Kidney capillary endothelial cell (primary cell): ENCODE measurements at places on chromosomes 4 and X.

- DNase-seq, result peak; percentile 44
Observed at GRCh38 chr4:144627663-144628076, 18.3 kb upstream of the HHIP start.

DNA sequence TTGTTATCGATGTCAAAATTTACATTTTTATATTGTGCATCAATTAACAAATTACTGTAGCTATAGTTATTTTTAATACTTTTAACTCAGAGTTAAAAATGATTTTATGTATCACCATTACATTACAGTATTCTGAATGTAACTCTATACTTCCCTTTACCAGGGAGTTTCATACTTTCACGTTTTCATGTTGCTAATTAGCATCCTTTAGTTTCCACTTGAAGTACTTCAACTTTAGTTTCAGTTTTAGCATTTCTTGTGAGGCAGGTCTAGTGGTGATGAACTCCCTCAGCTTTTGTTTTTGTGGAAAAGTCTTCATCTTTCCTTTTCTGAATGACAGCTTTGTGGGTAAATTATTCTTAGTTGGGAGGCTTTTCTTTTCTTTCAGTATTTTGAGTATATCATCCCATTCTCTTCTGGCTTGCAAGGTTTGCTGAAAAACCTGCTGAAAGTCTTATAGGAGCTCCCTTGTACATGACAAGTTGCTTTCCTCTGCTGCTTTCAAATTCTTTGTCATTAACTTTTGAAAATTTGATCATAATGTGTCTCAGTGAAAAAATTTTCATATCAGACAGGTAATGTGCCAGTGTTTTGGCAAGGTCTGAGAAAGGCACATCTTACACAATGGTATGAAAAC is 9.8 kb upstream of the CISD2 start:
- DNase-seq, result no peak

DNA sequence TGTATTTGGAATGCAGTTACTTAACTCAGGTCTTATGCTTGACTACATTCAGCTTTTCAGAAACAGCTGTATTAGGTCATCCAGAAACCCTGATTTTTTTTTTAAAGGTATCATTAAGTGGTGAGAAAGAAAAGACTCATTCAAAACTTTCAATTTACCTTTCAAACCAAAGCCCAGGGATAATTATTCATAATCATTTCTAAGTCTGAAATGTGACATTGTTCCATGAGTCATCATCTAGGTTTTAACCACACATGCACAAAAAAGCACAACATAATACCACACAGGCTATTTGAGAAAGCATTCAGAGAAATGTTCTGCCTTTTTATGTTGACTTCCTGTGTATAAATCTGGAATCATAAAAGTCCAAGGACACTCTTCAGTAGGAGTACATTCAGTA is 288.2 kb downstream of the IL1RAPL2 start:
- no peak for DNase-seq

DNA sequence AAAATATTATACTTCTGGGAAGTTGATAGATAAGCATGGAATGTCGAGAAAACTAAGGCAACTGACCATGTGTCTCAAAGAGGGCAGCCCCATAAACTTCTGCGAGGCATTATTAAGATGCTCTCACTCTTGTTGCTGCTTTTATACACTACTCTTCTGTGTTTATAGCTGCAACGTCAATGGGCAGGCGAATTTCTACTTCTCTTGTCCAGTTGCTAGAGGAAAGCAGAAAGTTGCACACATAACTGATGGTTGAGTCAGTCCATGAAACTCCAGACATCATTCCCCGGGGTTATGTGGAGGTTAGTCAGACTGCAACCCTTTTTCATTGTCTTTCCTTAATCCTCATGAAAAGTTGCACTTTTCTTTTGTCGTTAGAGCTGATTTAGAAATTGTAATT is 39.8 kb downstream of the VCX3B start:
- no peak for DNase-seq

- no peak for DNase-seq
Observed at GRCh38 chr4:88202443-88202842, 44.0 kb upstream of the ABCG2 start.

DNA sequence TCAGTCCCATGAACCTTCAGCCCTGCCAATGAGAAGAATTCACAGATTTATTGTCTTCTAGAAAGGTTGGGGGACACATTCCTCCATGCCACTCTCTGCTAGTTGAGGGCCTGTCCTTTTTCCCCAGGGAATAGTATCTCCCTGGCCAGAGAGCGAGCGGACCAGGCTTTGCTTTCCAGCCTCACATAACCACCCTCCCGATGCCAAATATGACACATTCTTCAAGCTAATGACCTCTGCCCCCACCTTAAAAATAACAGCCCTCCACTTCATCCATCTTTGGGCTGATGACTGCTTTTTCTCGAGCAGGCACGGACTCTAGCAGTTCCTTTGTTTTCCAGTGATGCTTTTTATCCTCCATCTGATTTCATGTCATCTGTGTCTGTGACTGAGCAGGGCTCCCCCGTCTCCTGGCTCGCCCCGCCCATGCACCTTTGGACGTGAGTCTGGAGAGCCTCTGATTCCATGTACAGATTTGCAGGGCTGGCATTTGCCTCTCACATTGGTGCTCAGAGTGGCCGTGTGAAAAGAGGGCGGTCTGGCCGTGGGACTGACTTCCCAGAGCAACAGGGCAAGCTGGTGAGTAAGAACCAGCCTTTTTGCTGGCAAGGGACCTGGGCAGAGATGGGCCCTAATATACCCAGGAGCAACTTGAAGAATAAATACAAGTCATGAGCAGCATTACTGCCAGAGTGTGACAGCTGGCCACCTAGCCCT is 279.8 kb downstream of the BCOR start:
- DNase-seq, result no peak

- DNase-seq, result no peak
Observed at GRCh38 chr4:128573781-128574508, 235.6 kb upstream of the JADE1 start.

- DNase-seq, result no peak
Observed at GRCh38 chrX:77979870-77980269, 10.4 kb upstream of the PGAM4 start.
